ENCODE measurements at places on chromosomes 3 and 15.

GRCh38 chr15:101689901-101690300 is 34.4 kb downstream of the TARS3 start:
- no peak for DNase-seq

DNA sequence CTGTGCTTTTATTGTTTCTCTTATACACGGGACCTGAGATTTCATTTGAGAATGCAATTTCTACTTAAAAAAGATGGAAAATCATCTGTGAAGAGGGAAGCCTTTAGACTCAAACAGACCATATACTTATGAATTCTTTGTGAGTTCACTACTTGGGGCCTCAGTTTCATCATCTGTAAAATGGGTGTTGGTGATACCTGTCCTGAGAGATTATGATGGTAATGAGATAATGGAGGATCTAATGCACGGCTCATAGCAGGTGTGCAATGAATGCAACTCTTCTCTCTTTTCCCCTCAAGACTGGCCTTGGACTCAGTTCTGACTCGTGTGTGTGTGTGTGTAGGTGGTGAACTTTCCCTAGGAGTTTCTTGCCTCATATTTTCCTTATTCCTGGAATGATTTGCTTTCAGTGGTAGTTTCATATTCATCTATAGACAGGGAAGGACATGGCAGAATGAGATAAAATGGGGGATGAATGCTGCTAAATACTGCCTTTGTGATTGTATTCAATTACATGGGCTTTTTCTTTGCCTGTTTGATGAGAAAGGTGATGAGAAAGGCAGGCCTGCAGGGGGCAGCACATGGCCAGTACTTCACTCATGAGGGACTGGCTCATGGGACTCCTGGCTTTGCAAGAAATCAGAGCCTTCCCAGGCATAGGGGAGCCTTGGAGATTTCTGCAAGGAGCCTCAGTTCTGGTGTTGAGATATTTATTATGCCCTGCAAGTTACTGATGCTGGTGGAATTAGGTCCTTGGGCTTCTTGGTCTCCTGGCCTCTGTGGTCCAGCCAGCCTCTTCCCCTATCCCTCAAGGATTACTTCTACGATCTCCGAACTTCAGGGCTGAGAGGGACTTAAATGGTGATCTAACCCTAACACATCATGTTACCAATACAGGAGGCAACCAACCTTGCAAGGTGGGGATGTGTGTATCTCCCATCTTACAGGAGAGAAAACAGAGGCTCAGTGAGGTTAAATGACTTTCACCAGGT is 70.7 kb downstream of the RPLP1 start:
- peak; percentile 64 for DNase-seq

DNA sequence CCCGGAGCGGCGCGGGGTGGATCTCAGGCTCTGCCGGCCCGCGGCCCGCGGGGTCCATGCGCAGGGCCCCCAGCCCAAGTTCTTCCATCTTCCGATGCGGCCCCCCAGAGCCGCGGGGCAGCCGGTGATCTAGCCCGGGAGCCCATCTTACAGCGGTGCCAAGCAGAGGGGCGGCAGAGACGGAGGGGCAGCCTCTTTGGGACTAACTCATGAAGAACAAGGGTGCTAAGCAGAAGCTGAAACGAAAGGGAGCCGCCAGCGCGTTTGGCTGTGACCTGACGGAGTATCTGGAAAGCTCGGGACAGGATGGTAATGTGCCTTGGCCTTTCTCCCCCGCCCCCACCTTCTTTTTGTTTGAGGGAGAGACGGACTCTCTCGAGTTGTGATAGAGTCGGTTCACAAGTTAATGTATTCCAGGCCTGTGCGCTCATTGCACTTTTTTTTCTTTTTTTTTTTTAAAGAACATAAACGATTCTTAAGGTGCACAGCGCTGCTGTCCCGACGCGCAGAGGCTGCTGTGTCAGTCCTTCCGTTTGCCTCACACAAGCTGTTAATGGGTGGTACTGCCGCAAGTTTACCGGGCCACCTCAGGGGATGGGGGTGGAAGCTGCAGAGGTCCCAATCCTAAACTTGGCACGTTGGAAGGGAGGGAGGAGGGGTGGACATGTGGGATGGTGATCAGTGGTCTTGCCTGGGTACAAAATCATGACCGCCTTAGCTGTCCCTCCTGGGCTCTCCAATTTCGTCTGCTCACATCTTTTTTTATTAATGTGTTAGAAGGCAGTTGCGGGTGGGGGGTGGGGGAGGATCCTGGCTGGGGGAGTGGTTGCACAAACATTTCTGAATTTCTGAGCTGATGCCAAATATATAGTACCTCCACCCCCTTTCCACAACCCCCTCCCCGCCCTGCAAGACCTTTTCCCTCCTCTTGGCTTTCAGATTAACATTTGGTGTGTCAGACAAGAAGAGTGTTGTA is 801 bp downstream of the ARHGAP31 start:
- no peak for DNase-seq

GRCh38 chr3:56911363-56911762 is 109.6 kb upstream of the ARHGEF3 start:
- no peak for DNase-seq

DNA sequence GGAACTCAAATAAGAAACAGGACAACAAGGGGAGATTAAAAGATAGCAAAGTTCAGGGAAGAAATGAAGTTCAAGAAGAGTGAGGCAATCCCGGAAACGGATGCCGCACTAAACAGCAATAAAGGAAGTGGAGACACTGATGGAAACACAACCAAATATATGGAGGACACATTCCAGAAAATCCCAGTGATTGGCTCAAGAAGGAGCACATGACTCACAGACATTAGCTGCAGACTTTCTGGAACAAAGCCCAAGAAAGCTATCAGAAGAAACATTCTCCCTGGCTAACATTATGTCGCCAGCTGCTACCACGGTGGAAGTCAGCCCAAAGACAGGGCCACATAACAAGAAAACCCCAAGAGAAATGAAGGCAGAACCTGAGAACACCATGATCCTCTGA is 18.1 kb upstream of the VGLL4 start:
- no peak for DNase-seq

DNA sequence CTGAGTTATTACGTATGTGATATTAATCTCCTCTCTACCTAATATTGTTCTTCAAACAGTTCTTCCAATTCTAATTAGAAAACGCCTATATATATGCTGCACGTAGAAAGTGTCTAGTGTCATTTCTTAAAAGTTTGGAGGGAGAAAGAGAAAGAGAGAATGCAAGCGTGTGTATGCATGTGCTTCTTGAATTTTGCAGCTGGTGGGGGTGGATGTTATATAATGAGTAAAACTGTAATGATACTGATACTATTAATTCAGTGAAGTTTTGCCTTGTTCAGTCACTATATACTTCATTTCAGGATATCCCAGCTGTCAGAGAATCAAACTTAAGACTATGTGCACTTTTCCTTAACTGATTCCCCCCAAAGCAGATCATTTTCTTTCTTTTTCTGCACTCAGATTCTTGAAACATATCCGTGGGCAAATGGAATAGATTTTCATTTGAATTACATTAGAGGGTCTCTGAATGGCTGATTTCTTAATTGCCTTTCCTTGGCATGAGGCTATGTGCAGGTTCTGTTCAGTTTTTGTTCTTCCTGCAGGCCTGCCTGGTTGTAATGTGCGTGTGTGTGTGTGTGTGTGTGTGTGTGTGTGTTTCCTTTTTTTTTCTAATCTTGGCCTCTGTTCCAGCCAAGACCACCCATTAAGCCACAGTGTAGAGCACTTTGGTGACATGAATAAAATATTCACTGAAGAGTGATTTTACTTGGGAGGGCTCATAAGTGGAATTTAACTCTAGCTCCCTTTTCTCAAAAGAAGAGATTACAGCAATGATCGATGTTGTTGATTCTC is 617.5 kb downstream of the RBMS3 start:
- no peak for DNase-seq

- DNase-seq = no peak
Measured at GRCh38 chr15:86911022-86911421, 831.4 kb downstream of the AGBL1 start.

GRCh38 chr3:197749315-197749600 is 425 bp upstream of the FYTTD1 start:
- peak; percentile 82 for DNase-seq

DNA sequence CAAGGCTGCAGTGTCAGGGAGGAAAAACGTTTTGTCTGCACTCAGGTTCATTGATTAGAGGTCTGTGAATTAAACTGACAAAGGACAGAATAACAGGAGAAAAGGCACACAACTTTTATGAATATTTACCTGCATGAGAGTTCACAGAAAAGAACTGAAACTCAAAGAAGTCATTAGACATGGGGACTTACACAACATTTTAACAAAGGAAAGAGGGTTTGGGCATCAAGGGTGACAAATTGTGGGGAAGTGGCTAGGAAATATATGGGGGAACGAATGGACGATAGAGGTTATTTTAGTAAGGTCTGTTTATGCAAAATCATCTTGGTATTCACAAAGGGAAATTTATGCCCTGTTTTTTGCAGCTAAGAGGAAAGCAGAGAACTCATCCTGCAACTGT is 65.6 kb upstream of the C15orf39 start:
- no peak for DNase-seq

GRCh38 chr15:81516461-81516860 is 142.4 kb upstream of the TMC3 start:
- DNase-seq = no peak

GRCh38 chr3:188746291-188746783 is 425.4 kb upstream of the TPRG1 start:
- no peak for DNase-seq

DNA sequence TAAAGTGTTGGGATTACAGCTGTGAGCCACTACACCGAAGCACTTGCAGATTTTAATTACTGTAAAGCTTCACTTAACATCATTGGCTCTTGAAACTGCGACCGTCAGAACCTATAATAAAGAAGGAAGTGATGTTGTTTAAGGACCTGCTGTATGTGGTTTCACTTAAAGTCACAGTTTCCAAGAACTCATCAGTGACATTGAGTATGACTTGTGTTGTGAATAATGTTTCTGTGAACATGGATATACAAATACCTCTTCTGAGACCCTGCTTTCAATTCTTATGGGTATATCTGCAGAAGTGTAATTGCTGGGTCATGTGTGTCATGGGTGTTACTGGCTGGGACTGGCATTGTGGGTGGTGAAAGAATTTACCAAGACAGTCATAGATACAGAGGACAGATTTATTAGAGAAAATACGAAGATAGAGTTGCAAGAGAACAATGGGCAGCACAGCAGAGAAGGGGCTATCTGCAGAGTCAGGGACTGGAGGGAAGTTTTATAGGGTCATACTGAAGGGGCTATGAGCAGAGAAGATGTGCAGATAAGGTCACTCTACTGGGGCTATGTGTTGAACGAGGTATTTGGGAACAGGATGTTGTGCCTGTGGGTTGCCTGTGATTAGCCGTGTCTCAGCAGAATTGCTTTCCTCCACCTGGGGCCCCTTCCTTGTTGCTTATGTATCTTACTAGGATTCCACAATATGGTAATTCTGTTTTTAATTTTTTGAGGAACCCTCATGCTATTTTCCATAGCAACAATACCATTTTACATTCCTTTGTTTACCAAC is 4.5 kb downstream of the NDUFB5 start:
- no peak for DNase-seq

GRCh38 chr3:177640319-177640965 is 443.2 kb upstream of the TBL1XR1 start:
- DNase-seq = peak; percentile 43

DNA sequence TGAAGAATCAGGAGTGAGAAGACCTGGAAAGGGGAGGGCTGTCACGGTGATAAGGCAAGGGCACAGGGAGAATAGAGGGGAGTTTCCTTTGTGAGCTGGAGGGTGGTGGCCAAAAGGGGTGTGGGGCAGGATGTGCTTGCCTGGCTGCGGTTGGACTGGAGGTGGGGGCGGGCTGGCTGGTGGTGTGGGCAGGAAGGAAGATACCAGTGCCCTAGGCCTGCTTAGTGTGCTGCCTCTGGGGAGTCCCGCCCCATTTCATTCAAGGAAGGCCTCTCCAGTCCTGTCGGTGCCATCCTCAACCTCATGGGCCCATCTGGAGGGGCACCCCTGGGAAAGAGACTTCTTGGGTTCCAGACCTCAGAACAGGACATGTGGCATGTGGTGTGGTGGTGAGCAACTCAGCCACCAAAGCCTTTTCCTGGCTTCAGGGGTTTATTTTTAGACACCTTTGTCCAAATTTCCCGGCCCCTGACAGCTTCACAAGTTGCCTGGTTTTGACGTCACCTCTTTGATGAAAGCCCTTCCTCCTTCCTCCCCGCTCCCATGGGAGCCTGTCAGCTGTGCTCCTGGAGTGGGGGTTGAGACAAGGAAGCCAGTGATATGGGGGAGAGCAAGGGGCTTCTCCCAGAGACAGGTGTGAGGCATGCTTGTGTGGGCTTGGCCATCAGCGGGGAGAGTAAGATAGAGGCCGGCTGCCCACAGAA is 15.6 kb downstream of the TEX264 start:
- no peak for DNase-seq

GRCh38 chr3:58102976-58103451 is 94.8 kb downstream of the FLNB start:
- no peak for DNase-seq

DNA sequence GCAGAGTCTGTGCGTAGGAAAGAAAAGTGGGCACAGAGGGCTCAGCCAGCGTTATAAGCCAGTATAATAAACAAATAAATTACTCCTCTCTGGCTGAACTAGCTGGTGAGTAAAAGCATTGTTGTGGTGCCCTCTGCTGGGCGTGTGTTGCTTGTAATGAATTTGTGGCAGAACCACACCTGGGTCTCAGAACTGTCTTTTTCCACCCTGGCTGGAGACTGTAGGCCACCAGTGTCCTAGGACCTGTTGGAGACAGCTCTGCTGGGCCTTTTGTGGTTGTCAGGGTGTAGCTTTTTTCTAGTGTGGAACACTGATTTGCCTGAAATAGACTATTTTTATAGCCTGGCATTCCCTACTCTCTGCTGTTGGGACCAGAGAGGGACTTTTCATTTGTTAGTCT is 130.5 kb upstream of the EIF1B start:
- DNase-seq = peak; percentile 33

DNA sequence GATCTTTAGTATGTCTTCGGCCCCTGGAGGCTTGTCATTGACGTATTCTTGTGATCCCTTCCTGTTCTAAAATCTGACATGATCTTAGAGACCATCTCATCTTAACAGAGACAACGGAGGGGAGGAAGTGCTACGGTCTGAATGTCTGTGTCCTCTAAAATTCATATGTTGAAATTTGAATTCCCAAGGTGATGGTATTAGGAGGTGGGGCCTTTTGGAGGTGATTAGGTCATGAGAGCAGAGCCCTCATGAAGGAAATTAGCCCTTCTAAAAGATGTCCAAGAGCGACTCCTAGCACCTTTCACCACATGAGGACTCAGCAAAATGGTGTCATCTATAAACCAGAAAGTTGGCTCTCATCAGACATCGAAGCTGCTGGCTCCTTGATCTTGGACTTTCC is 233.2 kb upstream of the CMC1 start:
- no peak for DNase-seq

DNA sequence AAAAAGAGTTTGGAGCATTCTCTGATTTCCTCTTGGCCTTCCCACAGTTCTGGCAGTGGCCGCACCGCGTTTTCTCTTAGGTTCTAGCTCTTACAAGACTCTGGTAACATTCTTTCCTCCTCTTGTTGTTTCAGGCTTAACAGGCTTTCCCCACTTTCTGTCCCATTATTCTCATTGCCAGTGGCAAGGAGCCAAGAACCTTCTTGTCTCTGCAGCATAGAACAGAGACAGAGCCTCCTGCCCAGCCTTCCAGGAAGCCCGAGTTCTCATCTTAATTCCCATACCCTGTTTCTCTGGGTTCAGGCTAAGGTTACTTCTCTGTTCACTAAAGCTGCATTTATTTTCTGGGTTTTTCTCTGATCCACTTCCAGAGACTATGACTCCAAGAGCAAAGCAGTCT is 61.1 kb downstream of the DUT start:
- DNase-seq = no peak

All from NCI-H1092 (cell line).